Dorsolateral prefrontal cortex (tissue), 122 donors: ENCODE measurements at places on chromosomes 2 and 18. TPM values are rescaled to one million over a fixed set of nuclear protein-coding genes. Genes with fewer than 3 reads are reported as not detected.

- no peak for DNase-seq
Measured at GRCh38 chr2:119478188-119478977, 45.9 kb downstream of the SCTR start.

DNA sequence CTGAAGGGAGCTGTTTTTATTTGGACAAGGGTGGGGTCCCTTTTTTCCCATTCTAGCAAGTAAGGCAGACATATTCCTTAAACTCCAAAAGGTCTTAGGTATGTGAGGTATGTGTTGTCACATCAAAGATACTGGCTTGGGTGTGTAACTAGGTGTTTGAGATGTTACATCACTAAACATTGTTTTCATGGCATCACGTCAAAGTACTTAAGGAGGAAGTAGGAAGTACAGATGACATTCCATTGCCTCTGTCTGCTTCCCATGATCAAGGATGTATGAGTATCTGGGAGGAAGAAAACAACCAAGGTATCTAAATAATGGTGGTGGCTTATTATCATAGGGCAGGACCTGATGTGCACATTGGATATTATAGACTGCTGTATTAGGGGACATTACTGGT lies 39.3 kb downstream of the CD302 start:
- DNase-seq, result no peak

DNA sequence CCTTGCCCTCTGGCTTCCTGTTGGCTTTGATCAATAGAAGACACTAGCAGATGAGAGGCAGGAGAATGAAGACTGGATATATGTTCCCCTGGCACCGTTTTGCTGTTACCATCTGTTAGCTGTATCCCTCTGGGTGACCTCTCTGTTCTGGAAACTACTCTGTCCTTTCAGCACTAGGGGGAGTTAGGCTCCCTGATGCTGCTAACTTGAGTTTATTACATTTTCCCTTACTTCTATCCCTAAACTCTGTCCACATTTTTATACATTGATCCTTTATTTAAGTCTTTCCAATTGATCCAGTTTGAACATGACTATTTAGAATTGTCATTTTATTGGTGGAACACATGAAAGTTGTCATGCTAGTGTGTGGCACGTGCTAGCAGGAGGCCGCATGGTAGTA lies 1014.3 kb upstream of the CDH2 start:
- DNase-seq, result no peak

DNA sequence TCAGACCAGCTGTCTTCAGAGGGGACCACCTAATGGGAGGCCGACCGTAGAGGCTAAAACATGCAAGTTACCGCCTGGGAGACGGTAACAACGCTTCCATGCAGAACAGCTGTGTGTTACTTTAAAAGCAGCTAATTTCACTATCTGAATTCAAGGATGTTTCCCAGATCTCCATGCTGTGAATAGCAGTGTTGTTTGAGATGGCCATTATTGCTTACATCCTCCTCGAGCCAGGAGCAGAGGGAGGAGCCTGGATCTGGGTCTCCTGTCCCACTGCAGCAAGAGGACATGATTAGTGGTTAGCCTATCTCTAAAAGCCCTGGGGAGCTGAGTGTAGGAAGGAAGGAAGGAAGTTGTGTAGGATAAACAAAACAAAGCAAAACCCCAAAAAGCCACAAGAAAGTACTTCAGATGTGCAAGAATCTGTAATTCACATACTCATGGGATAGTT lies 50.9 kb downstream of the ACTR2 start:
- DNase-seq, result no peak

- DNase-seq, result no peak
Measured at GRCh38 chr2:204264085-204264553, 281.2 kb upstream of the PARD3B start.

GRCh38 chr18:48106976-48107781 lies 176.7 kb upstream of the SMAD2 start:
- DNase-seq, result no peak

DNA sequence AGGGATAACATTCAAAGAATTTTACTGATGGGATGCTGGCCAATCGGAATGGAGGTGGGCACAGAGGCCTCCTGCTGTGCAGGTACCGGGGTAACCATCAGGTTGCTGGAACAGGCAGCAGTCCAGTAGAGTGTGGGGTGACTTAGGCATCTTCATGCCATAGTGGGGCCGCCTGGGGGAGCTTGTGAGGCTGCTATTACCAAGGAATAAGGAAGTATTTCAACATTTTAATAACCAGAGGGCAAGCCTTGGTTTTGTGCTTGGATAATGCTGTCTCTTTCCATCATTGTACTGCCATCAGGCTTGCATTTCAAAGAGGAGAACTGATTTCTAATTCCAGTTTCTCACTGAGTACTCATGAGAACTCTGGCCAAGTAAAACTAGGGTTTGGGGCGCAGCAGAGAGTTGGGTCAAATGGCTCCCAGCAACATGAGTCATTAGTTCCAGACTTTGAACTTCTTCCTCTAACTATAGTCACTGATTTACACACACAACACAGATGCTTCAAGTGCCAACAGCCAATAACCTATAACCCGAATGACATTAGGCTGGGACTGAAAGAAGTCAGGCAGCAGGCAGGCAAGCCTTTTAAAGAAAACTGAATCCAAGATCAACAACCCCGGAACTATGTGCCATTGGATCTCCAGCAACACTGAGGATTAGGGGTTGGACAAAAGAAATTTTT lies 56.1 kb upstream of the FHL2 start:
- no peak for DNase-seq

DNA sequence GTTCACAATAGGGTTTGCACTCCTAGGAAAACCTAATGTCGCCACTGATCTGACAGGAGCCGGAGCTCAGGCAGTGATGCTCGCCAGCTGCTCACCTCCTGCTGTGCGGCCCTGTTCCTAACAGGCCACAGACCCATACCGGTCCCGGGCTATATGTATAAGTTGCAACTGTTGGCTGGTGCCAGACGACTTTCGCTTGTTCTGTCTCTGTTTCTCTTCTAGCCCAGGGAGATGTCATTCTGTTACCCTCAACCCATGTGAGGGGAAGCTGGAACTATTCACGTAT lies 170.3 kb downstream of the BCL2 start:
- no peak for DNase-seq

DNA sequence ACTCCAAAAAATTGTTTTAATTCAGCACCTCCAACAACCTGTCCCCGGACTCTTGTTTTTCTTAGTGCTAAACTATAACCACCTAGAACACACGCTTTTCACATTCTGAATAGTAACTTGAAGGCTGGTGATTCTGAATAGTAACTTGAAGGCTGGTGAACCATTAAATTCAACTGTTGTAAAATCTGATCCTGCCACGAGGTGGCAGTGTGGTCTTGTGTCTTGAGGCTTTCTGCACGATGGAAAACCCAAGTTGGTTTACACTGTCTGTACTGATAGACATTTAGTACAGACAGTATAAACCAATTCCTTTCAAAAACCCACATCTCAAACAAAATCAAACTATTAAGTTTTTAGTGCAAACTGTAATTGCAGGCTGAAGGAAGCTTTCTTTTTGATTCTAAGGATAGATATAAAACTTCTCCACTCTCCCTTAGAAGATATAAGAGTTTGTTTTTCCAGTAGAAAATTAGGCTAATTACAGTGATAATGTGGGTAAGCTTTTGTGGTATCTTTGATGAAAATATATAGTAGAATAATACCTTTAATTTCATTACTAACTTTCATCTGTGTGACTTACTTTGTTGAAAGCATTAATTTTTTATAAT lies 57.6 kb downstream of the VAPA start:
- DNase-seq, result peak; percentile 90

GRCh38 chr2:174325373-174326160 lies 9.2 kb upstream of the SP9 start:
- DNase-seq, result no peak

DNA sequence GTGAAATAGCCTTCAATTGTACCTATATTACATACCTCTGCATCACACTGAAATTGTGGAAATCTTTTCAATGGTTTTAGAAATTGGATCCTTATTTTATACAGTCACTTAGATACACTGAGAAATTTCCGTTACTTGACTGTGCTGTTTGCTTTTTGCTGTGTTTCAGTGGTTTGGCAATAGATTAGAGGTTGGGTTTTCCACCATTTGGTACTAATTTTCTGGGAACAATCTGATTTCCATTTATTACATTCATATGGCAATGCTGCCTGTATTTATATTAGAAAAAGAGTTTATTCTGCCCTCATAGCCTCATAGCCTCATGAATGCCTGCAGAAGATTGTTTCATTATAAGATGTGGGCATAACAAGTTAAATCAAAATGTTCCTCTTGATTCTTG lies 285.0 kb downstream of the GULP1 start:
- no peak for DNase-seq

DNA sequence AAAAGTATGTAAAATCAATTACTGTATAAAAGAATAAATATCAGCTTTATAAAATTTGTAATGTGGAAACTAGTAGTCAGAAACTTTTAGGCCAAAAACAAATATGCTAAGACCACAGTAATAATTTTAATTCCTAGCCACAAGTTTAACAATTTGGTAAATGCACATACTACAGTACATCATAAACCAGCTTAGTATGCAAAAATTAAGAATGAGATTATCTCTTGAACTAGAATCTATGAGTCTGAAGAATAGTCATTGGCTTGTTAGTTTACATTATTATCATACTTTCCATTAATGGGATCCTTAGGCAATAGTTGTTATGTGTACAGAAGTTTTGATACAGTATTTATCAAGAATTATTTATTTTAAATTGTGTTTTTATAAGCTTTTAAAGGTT lies 491.9 kb upstream of the FSIP2 start:
- DNase-seq, result no peak

GRCh38 chr2:128433911-128434550 lies 115.4 kb upstream of the HS6ST1 start:
- DNase-seq, result no peak

Gene TDRD15
- 0.07 TPM for total RNA-seq

Gene KCNJ3
- 42.0 TPM for total RNA-seq

Gene KIDINS220
- total RNA-seq, result 168 TPM

Gene ABCA12
- total RNA-seq, result 0.15 TPM

Gene MARCHF4
- total RNA-seq, result 2.2 TPM
